ENCODE measurements at places on chromosomes 13 and 19.

DNA sequence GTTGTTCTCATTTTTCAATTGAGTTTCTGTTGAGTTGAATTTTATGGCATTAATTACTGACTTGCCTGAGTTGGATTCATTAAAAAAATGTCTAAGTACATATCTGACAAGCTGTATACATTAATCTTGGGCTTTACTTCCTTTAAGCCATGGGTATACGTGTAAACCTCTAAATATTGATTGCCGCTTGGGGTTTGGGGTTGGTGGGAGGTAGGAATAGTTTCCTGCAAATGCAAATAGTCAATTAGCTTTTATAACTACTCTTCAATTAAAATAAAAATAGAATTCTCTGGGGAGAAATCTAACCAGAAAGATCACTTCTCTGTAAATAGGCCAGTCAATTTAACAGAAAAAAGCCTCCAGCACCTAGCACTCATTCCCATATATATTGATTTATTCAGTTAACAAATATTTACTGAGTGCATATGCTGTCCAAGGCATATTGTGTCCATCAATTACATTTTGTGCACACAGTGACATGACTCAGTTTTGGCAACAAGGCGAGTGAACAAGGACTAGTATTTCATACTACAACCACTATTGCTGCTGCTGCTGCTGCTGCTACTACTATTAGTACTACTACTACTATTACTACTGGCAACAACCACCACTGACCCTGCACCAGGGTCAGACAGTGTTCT is 306.8 kb downstream of the RFC3 start:
- DNase-seq: no peak

DNA sequence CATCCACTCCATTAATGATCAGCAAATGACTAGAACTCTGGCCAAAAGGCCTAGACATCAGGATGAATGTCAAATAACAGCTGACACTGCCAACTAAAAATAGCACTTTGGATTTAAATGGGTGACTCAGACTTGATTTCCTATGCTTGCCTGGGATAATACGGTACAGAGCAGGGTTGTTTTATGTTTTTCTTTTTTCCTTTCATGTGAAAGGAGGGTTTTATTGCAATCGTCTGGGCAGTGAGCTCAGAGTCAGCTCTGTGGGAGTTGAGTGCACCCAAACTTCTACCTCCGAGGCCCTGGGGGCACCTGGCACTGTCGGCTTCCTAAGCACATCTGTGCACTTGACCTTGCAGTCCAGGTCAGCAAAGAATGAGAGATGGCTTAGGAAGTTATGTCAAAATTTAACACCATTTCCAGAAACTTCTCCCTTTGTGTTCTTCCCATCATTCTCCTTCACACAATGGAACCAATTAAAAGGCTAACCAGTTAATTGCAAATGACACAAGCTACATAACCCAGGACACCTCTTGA is 134.1 kb downstream of the LACC1 start:
- no peak for DNase-seq

DNA sequence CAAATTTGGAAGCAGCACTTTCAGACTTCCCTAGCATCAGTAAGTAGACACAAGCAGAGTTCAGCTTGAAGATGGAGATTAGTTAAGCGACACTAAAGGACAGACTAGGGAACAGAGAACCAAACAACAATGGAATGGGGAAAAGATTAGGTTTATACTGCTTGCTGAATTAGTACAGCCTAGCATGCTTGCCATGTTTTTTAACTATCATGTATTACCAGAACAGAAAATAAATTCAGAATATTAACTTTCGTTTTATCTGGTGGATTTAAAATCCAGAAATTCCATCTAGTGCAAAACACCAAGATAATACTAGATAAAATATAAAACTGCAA is 451.5 kb upstream of the SLC10A2 start:
- no peak for DNase-seq

DNA sequence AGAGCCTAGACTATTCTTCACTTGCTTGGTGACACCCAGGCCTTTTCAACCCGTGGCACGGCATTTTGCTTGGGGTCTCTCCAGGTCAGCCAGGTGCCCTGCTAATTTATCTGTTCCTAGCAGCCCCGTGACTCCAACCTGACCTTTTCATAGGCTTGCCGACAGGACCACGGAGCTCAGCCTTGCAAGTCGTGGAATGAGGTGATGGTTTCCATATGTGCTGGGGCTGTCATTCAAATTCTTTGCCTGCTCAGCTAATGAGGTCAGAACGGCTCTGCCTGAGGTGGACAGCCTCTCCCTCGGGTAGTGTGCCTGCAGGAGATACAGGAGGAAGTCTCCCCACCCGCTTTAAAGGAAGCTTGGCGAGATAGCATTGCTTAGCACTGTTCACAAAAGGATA is 61.0 kb downstream of the SHISA2 start:
- DNase-seq: no peak

DNA sequence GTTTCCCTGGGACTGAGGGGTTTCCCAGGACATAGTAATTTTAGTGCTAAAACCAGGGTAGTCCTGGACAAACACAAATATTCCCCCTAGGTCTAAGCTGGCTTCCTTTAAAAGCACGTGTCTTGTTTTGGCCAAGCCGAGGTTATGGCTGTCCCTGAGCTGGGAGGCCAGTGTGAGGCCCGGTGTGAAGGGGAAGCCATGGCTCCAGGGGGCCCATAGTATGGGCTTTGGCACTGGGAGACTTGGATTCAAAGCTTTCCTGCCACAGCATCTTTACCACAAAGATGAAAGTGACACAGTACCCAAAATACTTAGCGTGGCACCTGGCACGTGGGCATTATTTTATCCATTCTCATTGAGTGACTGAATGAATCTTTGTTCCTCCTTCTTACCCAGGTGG is 345.2 kb downstream of the ZNF536 start:
- no peak for DNase-seq

- no peak for DNase-seq
Observed at GRCh38 chr13:113920606-113921286, 53.1 kb downstream of the C13orf46 start.

GRCh38 chr13:98851276-98851675 is 98.8 kb upstream of the SLC15A1 start:
- no peak for DNase-seq

DNA sequence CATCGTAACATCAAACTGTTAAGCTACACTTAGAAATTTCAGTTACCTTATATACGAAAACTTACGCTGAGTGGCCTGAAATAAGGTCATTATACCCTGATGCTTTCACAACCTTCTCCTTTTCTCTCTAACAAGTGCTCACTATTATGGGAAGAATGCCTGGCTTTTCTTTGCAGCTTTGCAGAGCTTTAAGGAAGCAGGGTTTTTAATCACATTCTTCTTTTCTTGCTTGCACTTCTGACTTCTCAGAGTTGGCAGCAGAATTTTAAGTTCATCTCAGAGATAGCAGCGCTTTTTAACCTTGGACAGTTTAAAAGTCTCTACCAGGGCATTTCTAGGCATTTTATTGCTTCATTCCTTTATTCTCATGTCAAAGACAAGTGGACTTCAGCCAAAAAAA is 285.1 kb downstream of the SPRY2 start:
- no peak for DNase-seq

- DNase-seq: no peak
Observed at GRCh38 chr13:79385694-79386093, 20.4 kb downstream of the RBM26 start.

DNA sequence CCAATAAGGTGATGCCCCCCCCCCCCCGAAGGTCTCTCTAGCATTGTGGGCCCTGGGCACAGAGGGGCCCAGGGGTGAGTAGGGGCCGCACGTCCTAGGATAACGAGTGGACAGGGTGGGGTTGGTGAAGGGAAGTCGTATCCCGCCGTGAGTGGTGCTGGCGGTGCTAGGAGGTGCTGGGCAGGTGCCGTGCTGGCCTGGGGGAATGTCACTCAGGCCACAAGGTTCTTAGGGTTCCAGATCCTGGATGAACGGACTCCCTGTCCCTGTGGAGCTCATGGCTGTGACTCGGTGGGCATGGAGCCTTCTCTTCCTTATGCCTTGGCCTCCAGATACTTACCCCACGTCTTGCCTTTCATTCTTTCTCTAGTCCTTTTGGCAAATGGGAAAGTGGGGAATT is 157.4 kb upstream of the SOX1 start:
- no peak for DNase-seq

DNA sequence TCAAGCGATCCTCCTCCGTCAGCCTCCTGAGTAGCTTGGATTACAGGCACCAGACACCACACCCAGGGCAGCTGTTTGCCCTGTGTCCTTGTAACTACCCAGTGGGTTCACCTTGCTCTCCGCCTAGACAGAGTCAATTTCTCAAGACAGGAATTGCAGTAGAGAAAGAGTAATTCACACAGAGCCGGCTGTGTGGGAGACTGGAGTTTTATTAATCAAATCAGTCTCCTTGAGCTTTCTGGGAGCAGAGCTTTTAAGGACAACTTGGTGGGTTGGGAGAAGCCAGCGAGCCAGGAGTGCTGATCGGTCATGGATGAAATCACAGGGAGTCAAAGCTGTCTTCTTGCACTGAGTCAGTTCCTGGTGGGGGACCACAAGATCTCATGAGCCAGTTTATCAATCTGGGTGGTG is 20.6 kb upstream of the ADGRE1 start:
- no peak for DNase-seq

DNA sequence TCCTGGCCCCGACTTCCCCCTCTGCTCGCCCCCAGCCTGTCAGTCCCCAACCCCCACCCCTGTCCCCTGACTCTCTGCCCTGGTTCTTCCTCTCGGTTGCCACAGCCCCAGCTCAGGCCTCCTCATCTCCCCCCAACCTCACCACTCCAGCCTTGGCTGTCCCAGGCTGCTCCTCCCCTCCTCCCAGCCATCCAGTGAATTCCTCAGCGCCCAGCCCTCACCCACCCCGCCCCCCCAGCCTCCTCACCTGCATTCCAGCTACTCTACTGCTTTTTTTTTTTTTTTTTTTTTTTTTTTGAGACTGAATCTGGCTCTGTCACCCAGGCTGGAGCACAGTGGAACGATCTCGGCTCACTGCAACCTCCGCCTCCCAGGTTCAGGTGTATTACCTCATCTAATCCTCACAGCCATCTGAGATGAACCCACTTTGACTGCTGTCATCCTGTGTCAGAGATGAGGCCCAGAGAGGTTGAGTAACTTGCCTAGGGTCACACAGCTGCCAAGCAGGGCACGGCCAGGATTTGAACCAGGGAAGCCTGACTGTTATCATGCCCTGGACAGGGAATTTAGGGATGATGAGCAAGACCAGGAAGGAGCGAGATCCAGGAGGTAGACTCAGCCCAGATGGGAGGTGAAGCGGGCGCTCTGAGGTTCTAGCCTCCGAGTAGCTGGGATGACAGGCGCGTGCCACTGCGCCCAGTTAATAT is 2.6 kb downstream of the SULT2B1 start:
- DNase-seq: no peak

DNA sequence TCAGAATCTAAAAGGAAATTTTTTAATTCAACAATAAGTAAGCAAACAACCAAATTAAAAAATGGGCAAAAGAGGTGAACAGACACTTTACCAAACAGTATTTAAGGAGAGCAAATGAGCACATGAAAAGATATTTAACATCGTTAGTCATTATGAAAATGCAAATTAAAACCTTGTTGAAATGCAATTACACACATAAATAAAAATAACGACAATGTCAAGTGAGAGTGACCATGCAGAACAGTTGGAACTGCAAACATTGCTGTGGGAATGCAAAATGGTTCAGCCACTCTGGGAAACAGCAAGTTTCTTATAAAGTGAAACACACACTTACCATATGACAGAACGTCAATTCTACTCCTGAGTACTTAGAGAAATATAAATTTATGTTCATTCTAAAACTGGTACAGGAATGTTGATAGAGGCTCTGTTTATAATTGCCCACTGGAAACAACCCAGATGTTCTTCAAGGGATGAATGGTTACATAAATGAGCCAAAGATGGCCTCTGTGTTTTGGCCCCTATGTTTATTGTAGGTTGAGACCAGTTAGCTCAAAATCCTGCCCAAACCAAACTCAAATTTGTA is 678.1 kb downstream of the UQCRFS1 start:
- DNase-seq: no peak

GRCh38 chr19:16814526-16815100 is 14.6 kb upstream of the SIN3B start:
- no peak for DNase-seq

DNA sequence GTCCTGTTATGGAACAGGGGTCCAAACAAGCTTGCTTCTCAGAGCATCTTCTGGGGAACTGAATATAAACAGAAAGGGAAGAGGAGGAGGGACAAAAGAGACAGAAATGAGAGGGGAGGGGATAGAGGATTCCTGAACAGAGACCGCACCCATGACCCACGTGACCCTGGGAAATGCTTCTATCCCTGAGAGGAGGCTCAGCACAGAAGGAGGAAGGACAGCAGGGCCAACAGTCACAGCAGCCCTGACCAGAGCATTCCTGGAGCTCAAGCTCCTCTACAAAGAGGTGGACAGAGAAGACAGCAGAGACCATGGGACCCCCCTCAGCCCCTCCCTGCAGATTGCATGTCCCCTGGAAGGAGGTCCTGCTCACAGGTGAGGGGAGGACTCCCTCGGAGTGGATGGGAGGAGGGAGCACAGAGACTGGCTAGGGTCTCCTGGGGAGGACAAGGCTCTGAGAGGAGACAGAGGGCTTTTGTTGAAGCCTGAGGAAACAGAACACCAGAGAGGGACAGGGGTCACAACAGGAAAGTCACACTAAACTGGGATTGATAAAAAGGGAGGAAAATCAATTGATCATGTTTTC is at the start of gene CEACAM6:
Gene CEACAM6, plus strand, starts transcription at position 203 of the 586 bp plus-strand sequence. Its CDS starts 109 bp downstream, at position 312.
- DNase-seq: no peak

DNA sequence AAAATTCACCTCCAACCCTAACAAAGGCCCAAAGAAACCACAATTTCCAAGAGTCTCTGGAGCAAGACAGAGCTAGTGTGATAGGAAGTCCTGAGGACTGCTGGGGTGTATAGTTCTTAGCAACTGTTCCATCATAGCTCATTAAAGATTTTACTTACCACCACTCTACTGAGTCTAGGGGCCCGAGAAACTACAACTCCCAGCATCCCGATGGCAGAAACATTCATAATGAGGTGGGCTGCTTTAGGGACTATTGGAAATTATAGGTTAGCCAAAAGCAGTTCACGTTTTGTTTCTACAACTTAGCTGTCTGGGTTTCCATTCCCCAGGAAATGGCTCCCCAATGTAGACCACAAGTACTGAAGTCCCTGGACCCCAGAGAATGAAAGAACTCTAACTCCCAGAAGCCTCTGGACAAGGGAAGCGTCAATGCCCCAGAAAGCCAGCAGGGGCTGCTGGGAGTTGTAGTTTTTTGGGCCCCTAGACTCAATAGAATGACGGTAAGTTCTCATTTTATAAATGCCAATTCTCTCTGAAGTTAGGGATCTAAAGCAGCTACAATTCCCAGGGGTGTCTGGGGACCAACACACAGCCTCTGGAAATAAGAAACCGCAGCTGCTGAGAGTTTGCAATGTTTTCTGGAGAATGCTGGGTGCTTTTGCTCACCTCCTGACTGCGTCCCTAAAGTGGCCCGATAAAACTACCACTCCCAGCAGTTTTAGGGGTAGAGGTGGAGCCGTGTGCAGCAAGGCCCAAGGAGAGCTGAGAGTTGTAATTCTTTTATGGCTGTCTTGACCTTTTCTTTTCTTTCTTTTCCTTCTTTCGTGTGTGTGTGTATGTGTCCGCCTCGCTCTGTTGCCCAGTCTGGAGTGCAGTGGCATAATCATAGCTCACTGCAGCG is 11.1 kb downstream of the FTL start:
- peak; percentile 51 for DNase-seq
